ENCODE measurements at places on chromosomes 12 and 14.
A peak's percentile ranks its signal among the peaks of the same experiment; 100 is the strongest.

- no peak for DNase-seq
Observed at GRCh38 chr12:13801543-13801942, 179.9 kb downstream of the GRIN2B start.

GRCh38 chr14:56199982-56200577 lies 81.9 kb downstream of the PELI2 start:
- no peak for DNase-seq

DNA sequence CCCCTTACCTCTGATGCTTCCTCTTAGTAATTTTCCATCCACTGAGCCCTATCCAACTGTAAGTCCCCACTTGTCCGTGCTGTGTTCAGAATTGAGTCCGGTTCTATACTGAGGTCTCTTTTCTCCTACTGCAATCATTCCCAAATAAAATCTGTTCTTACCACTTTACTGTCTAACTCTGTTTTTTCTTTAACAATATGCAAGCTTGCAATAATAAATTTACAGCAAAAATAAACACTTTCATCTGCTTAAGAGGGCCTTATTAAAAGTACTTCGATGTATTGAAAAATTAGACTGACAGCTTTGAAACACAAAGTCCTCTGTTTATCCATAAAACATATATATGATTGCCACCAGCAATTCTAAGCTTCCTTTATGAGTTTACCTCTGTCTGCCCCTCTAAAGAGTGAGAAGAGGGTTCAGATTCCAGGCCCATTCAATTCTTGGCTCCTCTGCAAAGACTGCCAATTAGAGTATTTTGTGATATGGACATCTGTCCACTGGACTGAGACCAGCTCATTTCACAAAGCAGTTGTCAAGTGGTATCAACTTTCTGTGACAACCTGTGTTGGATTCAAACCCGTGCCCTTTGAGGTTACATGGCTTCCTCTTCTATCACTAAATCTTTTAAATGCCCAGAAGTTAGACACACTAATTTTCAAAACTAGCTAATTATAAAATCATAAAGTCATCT lies 39.9 kb upstream of the G2E3 start:
- no peak for DNase-seq

DNA sequence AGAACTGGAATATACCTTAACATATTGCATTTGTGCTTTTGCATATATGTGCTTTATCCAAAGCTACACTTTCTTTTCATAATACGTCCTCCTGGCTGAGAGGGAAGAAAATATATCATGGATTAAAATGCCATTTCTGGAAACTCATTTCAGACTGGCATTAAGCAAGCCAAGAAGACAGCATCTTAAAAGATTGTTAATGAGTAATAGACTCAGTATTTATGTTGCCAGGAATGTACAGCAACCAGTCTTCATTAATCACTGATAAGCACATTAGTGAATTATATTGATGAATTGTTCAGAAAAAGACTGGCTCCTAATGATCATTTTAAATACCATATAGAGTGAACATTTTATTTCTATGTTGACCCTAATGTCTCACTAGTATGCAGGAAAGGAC lies 134.9 kb upstream of the IFNG-AS1 start:
- DNase-seq, result no peak

- no peak for DNase-seq
Observed at GRCh38 chr12:119615518-119616475, 22.2 kb downstream of the TMEM233 start.

- DNase-seq, result peak; percentile 69
Observed at GRCh38 chr12:57005980-57006808, at the start of gene ZBTB39. Gene ZBTB39 (minus strand): TSS chr12:57006546. CDS start chr12:57004917, 1,629 bp downstream.

DNA sequence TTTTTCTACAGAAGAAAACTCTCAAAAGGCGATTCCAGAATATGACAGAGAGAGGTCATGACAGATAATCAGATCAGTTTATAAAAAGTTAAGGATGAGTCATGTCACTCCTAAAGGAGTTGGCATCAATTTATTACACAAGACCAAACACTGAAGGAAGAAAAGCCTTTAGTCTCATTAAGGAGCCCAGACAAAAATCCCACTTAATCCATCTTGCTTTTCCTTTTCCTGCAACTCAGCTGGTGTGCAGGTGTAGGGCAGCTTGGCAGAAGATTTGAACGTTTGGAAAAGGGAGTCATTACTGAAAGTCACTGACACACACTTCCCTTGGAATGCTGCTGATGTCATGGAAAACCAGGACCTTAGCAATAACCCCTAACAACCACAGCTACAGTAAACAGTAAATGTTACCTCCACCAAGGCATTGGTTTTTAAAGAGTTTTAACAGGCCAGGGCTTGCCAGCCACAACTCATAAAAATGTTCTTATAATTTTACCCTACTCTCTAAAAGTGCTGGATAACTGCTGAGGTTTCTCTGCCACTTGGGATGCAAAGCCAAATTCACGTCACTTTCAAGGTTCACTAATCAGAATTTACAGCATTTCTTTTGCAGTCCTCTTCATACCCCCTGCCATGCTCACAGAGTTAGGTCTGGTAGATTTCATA lies 320.6 kb downstream of the RAD51B start:
- no peak for DNase-seq

DNA sequence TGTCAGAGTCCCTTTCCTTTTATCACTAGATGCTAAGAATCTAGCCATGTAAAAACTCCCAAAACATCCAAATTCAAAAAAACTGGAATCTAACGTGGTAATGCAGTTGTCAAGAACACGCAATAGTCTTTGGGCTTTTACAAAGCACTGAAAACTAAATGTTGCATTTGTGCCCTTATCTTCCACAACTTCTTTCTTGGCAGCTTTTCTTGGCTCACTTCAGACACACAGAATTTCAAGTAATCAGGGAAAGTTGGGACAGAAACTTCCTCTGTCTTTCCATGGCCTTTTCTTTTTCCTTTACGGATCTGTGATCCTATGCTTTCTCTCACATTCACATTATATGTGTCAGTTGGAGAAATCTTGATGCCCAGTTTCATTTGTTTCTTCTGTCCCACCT lies 136.0 kb downstream of the CRADD start:
- no peak for DNase-seq

DNA sequence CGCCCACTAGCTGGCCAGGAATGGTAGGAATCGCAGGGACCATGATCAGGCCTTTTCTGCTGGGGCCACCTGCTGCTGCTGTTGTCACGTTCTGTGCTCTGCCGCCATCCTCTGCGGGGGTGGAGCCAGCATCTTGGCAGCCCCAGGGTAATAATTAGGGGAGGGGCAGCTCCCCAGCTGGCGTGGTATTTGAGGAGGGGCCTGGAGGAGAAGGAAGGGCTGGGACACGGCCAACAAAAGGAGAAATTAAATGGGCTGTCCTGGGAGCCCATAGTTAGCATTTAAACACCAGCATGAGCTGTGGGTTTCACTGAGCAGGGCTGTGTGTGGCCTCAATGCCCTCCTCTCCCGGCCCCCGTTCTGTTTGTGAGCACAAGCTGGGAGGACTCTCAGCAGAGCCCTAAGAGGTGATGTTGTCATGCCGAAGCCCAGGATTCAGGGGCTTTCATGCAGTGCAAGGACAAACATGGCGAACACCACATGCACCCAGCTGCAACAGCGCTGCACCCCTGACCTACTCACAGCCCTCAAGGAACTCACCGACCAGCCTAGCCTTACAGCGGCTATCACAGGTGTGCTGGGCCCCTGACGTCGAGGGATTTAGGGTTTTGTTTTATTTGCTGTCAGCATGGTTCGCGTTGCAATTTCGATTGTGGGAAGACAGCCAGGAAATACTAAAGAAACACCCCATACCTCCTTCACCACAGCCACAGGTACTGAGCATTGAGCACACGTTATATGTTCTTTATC lies 324.3 kb downstream of the CACNA1C start:
- no peak for DNase-seq

GRCh38 chr12:5567016-5567725 lies 135.3 kb downstream of the NTF3 start:
- no peak for DNase-seq

DNA sequence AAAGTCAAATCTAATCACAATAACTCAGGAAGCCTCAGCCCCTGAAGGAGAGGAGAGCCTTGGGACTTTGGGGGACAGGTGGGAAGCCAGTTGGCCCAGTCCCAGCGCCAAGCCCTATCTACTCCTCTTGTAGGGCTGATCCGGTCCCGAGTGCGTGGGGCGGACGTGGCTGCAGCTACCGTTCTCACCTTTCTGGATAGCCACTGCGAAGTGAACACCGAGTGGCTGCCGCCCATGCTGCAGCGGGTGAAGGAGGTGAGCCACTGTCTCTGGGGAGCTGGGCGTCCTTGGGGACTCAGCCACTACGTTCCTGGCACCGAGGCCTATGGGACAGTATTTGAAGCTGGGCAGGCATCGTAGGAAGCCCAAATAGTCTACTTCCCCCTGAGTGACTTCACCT lies 68.4 kb downstream of the GALNT16 start:
- DNase-seq, result no peak

- no peak for DNase-seq
Observed at GRCh38 chr14:63897721-63898163, 44.9 kb downstream of the SYNE2 start.

GRCh38 chr12:23174917-23175316 lies 549.9 kb downstream of the ETNK1 start:
- no peak for DNase-seq

DNA sequence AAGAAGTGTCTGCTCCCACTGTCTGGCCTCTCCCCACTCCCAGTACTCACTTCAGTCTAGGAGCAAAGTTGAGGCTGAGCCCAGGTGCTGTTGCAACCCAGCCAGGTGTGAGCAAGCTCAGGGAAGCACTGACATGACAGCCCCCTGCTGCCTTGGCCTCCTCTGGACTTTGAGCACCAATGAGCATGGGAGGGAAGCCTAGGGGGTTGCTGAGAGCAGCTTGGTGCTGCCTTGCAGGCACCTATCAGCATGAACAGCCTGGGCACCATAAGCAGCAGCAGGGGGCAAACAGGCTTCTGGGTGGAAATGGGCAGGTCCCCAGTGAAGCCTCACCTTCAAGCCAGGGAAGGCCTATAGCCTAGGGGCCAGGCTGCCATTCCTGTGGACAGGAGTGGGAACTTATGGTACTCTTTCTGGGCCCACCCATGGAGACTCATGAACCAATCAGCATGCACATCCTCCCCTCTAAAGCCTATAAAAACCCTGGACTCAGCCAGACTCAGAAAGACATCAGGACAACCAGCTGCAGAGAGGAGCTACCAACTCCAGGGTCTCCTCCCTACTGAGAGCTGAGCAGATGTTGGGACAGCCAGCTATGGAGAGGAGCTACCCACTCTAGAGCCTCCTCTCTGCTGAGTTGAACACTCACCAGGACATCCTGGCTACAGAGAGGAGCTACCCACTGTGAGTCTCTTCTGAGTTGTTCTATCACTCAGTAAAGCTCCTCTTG lies 49.3 kb downstream of the EGLN3 start:
- DNase-seq, result no peak

- DNase-seq, result no peak
Observed at GRCh38 chr12:111224186-111225066, 144.5 kb downstream of the PHETA1 start.

GRCh38 chr14:61438497-61438859 lies 117.1 kb downstream of the PRKCH start:
- no peak for DNase-seq

DNA sequence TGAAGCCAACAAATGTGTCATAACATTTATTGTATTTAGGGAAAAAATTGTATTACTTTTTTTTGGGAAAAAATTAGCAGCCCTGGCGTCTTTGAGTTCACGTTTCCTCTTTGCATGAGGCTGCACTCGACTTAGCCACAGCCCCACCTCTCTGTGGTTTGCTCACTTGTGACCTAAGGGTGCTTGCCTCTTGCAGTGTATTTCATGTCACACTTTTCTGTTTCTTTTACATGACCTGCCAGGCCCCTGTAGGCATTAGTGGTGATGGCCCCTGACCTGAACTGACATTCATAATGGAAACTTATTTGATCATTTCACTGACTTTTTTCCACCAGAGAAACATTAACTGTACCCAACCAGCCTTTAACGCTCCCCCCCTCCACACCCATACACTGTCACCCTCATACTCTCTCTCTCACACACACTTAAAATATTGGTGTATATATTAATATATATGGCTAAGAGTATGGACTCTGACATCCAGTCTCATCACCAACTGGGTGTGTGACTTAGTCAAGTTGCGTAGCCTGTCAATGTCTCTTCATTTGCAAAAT lies 122.9 kb downstream of the PRKCH start:
- DNase-seq, result peak; percentile 39

DNA sequence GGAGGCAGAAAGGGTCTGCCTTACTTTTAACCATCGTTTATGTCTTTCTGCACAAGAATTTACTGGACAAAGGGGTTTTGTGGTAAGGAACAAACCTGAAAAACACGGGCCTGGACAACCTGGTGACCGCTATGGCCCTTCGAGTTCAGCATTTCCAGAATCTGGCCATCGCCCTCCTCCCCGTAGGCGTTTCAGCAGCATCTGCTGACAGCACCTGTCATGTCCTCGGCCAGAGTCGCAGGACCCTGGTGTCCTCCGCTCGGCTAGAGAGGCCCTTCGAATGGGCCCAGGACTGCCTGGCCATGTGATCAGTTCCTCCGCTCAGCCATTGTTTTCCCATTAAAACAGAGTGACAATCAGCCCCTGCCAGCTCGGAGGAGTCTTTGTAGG lies 142.8 kb upstream of the FKBP4 start:
- no peak for DNase-seq

DNA sequence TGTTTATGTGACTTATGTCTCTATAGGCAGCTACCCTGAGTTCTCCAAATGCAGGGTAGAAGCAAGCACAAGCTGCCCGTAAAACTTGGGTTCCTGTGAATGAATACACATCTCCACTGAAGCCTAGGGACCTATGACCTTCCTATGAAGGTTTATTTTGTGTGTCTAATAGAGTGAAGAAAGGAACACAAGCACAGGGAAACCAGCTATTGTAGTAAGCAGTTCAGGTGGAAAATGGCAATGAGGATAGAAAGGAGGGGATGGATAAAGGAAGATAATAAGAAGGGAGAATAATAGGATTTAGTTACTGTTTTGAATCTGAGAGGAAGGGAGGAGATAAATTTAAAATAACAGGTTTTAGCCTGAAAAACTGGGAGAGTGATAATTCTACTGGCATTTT lies 2.4 kb downstream of the PFKM start:
- no peak for DNase-seq

DNA sequence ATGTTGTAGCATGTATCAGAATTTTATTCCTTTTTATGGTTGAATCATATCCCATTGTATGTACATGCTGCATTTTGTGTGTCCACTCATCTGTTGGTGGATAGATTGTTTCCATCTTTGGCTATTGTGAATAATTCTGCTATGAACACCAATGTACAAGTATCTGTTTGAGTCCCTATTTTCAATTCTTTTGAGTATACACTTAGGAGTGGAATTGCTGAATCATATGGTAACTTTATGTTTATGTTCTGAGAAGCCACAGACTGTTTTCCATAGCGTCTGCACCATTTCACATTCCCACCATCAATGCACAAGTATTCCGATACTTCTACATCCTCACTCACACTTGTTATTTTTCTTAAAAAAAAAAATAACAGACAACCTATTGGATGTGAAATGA lies 91.5 kb downstream of the ARF6 start:
- no peak for DNase-seq

Measured in activated T-cell treated with anti-CD3 and anti-CD28 coated beads for 48 hours (primary cell).